Activated T-cell treated with anti-CD3 and anti-CD28 coated beads, Interleukin-2, amount 50 U/mL, for 72 hours (primary cell): ENCODE measurements at places on chromosomes 6 and 20.

DNA sequence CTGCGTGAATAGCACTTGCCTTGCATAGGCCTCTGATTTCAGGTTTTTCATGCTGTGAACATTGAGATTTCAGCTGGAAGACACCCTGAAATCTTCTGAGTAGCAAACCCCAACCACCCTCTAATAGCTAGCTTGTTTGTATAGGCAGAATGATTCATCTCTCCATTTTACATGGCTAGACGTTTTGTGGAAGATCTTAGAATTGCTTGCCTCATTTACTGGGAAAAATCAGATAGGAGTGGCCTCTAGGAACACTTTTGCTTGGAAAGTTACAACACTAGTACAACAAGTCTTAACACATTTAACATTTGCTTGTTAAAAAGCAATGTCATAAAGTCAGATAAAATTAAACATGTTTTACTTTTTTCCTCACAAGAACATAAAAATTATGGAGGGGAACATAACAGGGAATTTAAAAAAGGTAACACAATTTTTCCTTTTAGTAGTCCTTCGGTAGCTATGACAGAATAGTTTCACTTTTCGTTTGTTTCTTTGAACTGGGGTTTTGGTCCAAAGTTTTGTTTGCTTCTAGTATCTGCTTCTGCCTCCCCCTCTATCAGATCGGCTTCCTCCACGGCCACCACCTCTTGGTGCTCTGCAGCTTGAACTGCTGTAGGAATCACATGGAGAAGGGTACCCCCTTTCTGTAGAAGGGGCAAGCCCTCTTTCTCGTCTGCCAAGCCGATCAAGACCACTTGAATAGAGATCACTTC, 102.2 kb upstream of the PTCHD4 start:
- H3K27ac ChIP-seq = no peak overlapping the region
- no peak overlapping the region for H3K4me3 ChIP-seq
- no peaks in the 10 kb centered on the region for H3K4me1 ChIP-seq
- H3K36me3 ChIP-seq = no peaks in the 10 kb centered on the region
- no peaks in the 10 kb centered on the region for H3K27me3 ChIP-seq

GRCh38 chr6:71289802-71290175, 1.2 kb downstream of the OGFRL1 start:
- H3K4me1 ChIP-seq = peaks cover 39% of the 10 kb centered on the region
- H3K27ac ChIP-seq = peak overlapping the region; percentile 44
- peaks cover 2% of the 10 kb centered on the region for H3K36me3 ChIP-seq
- DNase-seq = no peak
- H3K4me3 ChIP-seq = peak overlapping the region; percentile 83

DNA sequence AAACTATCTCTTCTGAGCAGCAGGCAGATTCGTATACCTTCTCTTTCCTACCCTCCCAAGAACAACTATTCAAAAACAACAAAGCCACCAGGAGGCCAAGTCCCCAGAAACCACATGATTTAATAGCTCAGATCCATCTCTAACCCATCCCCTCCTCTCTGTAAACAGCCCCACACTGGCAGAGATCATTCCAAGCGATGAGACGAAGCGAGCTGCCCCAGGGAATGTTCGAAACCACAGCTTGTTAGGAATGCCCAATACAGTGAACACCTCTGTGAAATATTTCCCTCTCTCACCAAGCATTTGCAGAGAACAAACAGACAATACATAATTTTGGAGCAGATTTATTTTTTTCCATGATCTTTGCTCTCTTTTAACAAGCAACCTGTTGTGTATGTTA, 231.8 kb downstream of the SOD2 start:
- H3K4me1 ChIP-seq = no peaks in the 10 kb centered on the region
- H3K27me3 ChIP-seq = peaks cover 21% of the 10 kb centered on the region
- H3K27ac ChIP-seq = no peak overlapping the region
- no peaks in the 10 kb centered on the region for H3K36me3 ChIP-seq
- no peak overlapping the region for H3K4me3 ChIP-seq

- H3K27me3 ChIP-seq = no peaks in the 10 kb centered on the region
- H3K4me3 ChIP-seq = no peak overlapping the region
- no peak overlapping the region for H3K27ac ChIP-seq
These were observed 413.7 kb downstream of the CDKAL1 start for GRCh38 chr6:20947977-20948376.

DNA sequence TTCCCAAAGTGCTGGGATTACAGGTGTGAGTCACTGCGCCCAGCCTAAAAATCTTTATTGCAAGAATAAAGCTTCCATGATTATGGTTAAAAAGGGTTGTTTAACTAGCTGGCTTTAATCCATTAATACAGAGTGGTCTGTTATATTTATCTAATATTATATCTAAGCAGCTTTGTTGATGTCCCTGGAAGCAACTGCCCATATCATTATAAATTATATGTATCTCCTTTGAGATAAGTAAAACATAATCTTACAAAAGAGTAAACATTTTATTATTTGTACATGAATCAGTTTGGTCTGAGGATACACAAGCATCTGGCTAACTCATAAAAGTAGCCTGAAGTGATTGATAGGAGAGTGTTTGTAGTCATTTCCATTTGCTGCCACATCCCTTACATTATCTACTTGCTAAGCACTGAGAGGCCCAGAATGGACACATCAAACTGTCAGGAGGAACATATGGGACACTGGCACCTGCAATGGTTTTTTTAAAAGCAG, 46.9 kb downstream of the TRAF3IP2 start:
- no peaks in the 10 kb centered on the region for H3K27me3 ChIP-seq
- peak overlapping the region; percentile 62 for H3K27ac ChIP-seq
- peaks cover 21% of the 10 kb centered on the region for H3K36me3 ChIP-seq
- H3K4me3 ChIP-seq = peak overlapping the region; percentile 36
- DNase-seq = no peak

DNA sequence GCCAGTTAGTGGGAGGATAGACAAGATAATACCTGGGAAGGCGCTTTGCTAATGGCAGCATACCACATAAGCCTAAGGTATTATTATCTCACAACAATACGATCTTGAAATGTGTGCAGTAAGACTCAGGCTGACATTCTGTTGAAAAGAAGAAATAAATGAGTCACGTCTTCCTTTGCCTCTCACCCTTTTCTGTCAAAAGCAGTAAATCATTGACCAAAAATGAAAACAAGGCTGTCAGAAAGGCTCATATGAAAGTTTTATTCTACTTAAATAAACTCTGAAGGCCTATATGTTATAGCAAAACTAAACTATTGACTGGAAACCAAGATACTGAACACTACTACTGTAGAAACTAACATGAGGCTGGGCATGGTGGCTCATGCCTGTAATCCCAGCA, 43.1 kb upstream of the IL20RA start:
- peak overlapping the region; percentile 22 for H3K27ac ChIP-seq
- H3K4me1 ChIP-seq = peaks cover 28% of the 10 kb centered on the region

GRCh38 chr6:2862712-2863181, 21.1 kb upstream of the SERPINB1 start:
- peak overlapping the region; percentile 97 for H3K4me3 ChIP-seq
- H3K27me3 ChIP-seq = no peaks in the 10 kb centered on the region
- peak; percentile 81 for DNase-seq
- peaks cover 4% of the 10 kb centered on the region for H3K36me3 ChIP-seq

- DNase-seq = no peak
- H3K4me3 ChIP-seq = no peak overlapping the region
- H3K36me3 ChIP-seq = no peaks in the 10 kb centered on the region
- H3K4me1 ChIP-seq = no peaks in the 10 kb centered on the region
- no peak overlapping the region for H3K27ac ChIP-seq
- no peaks in the 10 kb centered on the region for H3K27me3 ChIP-seq
These were observed 60.3 kb downstream of the TULP4 start for GRCh38 chr6:158372574-158372973.

- no peak overlapping the region for H3K4me3 ChIP-seq
- no peaks in the 10 kb centered on the region for H3K4me1 ChIP-seq
- DNase-seq = no peak
These were observed 120.7 kb upstream of the ADGRF1 start for GRCh38 chr6:47162793-47163192.

- peaks cover 18% of the 10 kb centered on the region for H3K4me1 ChIP-seq
- no peaks in the 10 kb centered on the region for H3K27me3 ChIP-seq
- no peak overlapping the region for H3K4me3 ChIP-seq
- DNase-seq = no peak
These were observed 42.8 kb downstream of the CTCFL start for GRCh38 chr20:57482148-57482547.

GRCh38 chr6:158908606-158909005, 89.4 kb upstream of the EZR start:
- DNase-seq = no peak
- H3K4me3 ChIP-seq = no peak overlapping the region
- H3K27ac ChIP-seq = no peak overlapping the region
- peaks cover 13% of the 10 kb centered on the region for H3K36me3 ChIP-seq
